ENCODE measurements at places on chromosomes 7 and 10.

GRCh38 chr7:106216923-106217542, 67.8 kb downstream of the NAMPT start:
- DNase-seq, result no peak

- DNase-seq, result no peak
These were observed 59.4 kb downstream of the WDR37 start for GRCh38 chr10:1115607-1115955.

GRCh38 chr10:70295926-70296325, 12.1 kb upstream of the NPFFR1 start:
- DNase-seq, result no peak

- DNase-seq, result no peak
These were observed 201.5 kb downstream of the LRMDA start for GRCh38 chr10:75632805-75633462.

DNA sequence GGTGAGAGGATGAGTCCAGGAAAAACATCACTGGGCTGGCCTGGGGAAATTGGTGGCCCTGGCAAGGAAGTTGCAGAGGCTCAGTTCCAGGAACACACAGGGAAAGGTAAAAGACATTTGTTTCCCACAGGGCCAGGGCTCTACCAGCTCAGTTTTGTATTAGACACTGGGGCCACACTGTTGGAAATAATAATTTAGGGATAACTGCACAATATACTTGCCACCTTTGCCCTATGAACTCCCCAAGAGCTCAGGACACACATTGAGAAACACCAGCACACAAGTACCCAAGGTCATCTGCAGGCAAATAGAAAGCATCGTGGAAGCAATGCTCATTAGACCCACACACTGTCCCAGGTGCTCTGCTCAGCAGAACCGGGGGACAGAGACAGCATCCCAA, 617.6 kb downstream of the PTPRN2 start:
- no peak for DNase-seq

DNA sequence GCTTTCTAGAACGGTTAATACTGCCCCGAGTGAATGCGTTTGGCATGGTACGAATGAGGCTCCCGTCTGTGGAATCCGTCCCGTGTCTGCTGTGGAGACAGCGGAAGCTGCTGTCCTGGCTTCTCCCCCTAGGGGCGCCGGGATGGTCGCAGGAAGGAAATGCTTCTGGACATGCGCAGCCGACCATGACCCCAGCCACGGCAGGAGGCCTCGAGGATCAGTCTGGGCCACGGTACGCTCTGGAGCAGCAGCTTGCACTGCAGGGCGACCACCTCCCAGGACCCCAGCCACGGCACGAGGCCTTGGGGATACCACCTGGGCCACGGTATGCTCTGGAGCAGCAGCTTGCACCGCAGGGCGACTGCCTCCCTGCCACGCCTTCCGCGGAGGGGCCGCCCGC, 107.9 kb downstream of the CYTH3 start:
- DNase-seq, result no peak

DNA sequence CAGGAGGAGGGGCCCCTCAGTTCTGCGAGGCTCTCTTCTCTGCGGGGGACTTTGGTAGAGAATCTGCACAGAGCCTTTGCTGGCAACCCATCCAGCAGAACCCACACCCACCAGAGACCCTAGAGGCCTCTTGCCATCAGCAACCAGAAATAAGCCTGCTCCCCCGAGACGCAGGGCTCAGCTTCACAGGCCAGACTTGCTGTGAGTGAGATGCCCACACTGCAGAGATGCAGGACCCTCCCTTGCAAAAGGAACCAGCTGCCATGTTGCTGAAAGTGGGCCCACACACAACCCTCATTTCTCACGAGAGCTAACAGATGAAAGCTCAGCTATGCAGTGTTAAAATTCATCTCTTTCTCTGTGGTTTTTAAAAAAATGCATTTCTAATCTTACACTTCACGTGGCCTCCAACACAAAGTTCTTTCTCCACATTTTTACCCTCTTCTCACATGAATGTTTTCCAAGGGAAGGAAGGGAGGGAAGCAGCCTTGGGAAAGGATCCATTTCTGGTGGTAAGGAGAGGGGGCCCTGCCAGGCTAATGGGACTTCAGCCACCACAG, 171.6 kb downstream of the CCDC3 start:
- no peak for DNase-seq

DNA sequence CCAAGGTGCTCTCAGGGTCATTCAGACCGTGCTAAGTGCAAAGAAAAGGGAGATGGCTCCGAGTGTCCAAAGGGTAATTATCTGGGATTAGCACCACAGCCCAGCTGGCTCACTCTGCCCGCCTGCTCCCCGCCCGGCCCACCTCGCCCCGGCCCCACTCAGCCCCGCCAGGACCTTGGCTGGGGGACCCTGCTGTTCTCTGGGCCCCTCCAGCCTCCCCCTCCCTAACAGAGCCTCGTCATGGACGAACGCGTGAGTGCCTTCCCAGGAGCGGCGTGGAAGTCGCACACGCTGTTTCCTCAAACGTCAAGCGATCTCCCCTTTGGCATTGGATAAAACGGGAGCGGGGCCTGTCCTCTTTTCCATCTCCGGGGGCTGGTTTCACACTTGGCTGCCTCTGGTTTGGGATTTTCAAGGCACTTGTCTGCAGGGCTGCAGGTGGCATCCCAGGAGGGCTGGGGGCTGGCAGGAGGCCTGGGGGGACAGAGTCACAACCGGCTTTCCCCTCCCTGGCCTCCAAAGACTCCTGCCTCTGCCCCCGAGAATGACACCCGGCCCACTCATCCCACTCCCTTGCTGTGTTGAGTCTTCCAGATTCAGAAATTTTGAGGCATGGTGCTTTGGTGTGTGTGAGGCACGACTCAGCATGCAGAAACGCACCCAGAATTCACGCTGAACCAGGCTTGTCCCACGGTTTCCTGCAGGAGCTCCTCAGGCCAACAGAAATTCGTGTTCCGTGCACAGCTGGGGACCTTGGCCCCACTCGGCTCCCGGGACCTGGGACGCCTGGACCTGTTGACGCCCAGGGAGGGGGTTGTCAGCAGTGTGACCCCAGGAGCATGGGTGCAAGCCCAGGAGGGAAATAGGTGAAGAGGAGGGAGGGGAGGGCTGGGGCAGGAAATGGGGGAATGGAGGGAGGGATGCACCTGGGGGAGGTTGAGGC, 110.0 kb downstream of the PDGFA start:
- peak; percentile 46 for DNase-seq

DNA sequence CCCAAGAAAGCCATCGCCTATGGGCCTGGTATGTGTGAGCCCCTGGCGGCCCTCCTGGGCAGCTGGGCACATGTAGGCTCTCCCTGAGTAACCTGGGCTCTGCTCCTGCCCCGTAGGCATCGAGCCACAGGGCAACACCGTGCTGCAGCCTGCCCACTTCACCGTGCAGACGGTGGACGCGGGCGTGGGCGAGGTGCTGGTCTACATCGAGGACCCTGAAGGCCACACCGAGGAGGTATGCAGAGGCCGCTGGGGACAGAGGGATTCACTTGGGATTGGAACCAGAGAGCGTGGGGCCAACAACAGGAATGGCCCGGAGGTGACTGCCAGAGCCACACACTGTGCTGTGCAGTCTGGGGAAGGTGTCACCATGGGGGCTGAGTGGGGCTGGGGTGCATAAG, 7.3 kb downstream of the FLNC start:
- no peak for DNase-seq
